Natural killer cell treated with Interleukin-12 subunit alpha and Interleukin-12 subunit beta and Interleukin-15 and Interleukin-18, amount 100 ng/mL, for 72 hours (primary cell): ENCODE measurements at places on chromosomes 12 and 14. TPM values are rescaled to one million over a fixed set of nuclear protein-coding genes. Genes with fewer than 3 reads are reported as not detected.

- DNase-seq = no peak
Observed at GRCh38 chr12:56151672-56152131, 685 bp upstream of the MYL6B start.

DNA sequence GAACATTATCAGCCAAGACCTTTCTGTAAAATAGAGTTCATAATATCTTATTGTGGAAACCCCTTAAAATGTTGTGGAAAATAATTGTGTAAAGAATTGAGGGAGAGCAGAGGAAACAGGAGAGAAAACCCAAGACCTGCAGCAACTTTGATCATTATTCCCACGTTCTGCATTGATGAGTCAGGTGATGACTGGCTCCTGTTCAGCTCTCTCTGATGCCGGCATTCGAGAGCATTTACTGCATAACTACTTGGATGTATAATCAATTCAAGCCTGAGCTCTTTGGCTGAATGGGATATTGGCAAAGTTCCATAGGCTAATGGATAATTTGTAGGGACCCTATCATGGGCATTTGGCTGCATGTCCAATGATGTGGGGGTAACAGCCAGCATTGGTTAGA lies 176.3 kb upstream of the ARID2 start:
- DNase-seq = no peak

- DNase-seq = no peak
Observed at GRCh38 chr14:105527381-105527825, 1.0 kb downstream of the TMEM121 start.

The CPNE6 gene
- total RNA-seq = not detected
